Cardiac fibroblast (primary cell): ENCODE measurements at places on chromosomes 7 and 10.

DNA sequence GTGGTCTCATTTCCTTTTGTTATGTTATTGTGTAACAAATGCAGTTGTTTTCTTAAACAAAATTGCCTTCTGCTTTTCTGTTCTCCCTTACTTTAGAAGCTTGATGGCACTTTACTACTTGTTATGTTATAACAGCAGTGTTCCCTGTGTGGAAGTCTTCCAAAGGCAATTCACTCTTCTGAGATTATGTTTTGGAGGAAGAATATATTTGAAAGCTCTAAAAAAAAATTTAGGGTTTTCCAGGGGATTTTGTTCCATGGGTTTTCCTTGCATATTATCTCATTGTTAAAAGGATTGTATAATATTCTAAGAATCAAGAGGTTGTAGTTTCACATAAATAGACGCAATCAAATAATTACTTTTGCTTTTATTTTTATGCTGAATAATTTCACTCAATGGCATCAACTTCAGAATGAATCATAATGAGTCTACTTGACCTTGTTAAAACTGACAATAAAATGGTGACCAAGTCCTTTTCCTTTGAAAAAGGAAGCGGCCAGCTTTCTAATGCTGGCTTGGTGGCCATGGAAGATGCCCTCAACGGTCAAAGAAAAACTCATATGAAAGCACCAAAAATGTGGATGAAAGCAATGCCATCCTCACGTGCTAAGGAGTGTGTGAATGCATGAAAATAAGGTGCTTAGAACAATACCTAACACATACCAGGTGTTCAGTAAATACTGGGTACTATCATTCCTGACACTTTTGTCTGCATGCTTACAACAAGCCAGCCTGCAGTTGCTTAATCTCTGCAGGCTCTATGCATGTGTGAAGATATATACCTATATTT lies 92.4 kb upstream of the KLF6 start:
- DNase-seq = peak; percentile 40

DNA sequence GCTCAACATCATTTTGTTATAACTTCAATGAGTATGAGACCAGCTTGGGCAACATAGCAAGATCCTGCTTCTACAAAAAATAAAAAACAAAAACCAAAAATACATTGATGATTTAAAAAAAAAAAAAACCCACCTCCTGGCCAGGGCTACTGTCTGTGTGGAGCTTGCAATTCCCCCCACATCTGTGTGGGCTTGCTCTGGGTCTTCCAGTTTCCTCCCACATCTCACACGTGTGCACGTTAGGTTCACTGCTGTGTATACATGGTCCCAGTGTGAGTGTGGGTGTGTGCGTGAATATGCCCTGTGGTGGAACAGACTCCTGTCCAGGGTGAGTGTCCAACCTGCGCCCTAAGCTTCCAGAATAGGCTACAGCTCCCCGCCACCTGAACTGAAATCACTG lies 41.6 kb downstream of the ATE1 start:
- no peak for DNase-seq

DNA sequence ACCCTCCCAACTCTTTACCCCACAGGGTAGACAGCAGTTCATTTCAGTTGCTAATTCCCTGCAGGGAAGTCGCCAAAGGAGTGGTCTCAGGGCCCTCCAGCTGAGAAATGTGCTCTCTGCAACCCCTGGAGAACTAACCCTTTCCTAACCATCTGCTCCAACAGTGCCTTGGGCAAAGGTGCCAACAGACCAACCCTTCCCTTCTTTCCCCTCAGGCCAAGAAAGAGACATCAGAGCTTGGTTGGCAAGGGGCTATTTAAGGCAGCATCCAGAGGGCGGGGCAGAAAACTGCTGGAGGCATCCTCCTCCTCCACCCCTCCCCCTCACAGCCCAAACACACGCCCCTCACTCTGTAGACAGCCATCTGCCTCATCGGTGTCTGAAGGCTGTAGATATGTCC lies 1.7 kb downstream of the SORBS1 start:
- DNase-seq = no peak

- DNase-seq = no peak
Measured at GRCh38 chr10:6271663-6272062, 68.9 kb downstream of the PFKFB3 start.

- no peak for DNase-seq
Measured at GRCh38 chr7:102446387-102447156, 13.2 kb downstream of the ORAI2 start.

- no peak for DNase-seq
Measured at GRCh38 chr10:78451592-78451991, 417.9 kb downstream of the RPS24 start.
